Left ventricle myocardium inferior (tissue), 1 donor: ENCODE measurements at places on chromosomes 16 and 17. TPM values are rescaled to one million over a fixed set of nuclear protein-coding genes. Genes with fewer than 3 reads are reported as not detected.
A peak's percentile ranks its signal among the peaks of the same experiment; 100 is the strongest.

DNA sequence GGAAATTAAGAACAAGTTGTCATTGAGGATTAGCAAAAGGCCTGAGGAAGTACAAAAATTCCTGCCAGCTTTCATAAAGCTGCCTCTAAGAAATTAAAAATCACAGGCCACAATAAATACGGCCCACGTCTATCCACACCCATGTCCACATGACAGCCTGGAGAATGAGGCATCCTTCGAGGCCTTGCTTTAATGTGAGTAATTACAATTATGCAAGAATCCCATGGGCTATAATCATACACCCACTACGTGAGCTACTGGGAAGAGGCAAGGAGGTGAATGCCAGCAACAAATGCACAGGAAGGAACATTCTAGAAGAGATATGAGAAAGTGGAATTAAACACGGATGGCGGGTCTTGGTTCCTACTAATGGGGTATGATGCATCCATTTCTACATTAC, 65.4 kb upstream of the ZFHX3 start:
- DNase-seq: no peak

PARD6A gene
- total RNA-seq: 3.4 TPM

DNA sequence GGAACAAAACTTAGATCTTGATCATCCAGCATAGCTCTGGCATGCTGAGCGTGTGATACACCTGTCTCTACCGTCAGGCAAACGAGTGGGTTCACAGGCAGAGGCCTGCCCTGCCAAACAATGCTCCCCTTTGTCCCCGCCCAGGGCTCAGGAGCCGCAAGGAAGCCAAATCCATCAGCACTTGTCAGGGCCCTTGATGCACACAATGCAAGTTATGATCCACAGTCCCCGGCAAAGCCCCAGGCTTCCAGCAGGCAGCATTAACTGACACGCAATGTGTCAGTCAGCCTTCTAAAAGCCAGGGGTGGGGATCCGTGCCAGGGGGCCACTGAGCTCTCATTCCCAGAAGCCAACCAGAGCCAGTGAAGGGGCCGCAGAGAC, 460.9 kb downstream of the SLC39A11 start:
- no peak for DNase-seq

GRCh38 chr17:38674014-38674748, 576 bp downstream of the EPOP start:
- DNase-seq: peak; percentile 17

GRCh38 chr17:71849783-71850768, 270.7 kb upstream of the SOX9 start:
- DNase-seq: no peak

DNA sequence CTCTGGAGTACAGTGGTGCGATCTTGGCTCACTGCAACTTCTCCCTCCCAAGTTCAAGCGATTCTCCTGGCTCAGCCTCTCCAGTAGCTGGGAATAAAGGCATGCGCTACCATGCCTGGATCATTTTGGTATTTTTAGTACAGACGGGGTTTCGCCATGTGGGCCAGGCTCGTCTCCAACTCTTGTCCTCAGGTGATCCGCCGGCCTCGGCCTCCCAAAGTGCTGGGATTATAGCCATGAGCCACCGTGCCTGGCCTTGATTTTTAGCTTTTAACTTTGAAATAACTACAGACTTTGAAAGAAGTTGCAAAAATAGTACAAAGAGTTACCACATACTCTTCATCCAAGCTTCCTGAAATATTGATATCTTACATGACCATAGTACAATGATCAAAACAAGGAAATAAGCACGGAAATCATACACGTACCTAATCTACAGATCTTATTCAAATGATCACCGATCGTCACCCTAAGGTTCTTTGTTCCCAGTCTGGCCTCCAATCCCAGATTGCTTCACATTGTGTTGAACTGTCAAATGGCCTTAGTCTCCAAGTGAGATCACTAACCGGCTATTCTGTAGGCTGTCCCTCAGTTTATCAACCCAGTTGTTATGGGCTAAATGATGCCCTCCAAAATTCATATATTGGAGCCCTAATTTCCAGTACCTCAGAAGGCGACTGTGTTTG, 18.4 kb downstream of the NPIPA1 start:
- peak; percentile 75 for DNase-seq

DNA sequence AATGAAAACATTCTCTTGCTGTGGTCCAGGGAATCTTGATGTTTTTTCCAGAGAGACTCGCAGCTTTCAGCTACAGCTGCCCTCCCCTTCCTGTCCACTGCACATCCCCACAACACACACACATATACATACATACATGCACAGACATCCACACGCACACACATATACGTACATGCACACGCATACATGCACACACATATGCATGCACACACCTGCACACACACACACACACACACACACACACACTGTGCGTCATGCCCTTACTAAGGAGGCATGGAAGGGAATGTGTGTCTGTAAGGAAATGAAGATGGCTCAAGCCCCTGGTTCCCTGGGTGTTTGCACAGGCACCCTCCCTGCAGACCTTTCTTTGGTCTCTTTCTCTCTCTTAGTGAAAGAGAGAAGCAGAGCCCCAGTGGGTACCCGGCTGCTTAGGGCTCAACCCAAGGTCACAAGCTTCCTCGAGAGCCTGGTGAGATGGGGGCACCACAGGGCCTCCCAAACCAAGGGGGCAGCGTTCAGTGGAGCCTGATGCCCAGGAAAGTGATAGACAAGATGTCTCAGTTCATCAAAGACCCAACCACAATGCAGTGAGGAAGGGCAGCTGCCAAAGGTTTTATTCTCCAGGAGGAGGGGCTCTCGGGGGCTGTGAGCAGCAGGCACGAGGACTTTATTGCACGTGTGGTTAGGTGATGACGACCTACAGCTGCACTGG, 33.3 kb downstream of the TNFRSF13B start:
- DNase-seq: no peak

TBKBP1 gene
- total RNA-seq: 14.8 TPM

GRCh38 chr17:63181856-63182255, 215.8 kb downstream of the TANC2 start:
- no peak for DNase-seq

DNA sequence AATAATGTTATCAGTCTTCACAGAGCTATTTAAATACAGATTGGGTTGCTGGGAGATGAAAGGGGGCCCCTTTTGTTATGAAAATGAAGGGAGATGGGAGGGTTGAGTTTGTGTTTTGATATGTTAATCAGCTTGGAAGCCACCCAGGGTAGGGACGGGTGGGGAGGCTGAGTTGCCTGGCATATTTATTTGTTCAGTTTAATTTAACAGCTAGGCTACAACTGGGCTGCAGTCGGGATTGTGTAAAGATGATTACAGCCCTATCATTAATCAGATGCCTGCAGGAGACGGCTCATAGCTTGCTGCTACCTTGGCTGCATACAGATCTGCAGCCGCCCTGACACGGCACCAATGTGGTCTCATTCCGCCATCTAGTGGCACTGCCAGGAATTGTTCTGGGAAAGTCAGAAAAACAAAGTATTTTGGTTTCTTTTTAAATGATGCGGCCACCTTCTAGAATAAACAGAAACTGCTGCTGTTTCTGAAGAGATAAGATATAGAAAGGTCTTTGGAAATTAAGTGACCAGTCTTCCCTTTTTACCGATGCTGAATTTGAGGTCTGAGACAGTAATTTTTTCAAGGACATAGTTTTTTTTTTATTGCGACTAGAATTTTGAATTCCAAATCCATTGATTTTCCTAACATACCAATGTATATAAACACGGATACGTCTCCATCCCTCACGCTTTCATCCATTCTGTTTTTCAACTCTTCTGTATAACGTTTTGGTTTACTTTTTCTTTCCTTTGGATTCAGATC, 458.0 kb upstream of the ASIC2 start:
- peak; percentile 49 for DNase-seq

GNAO1 gene
- total RNA-seq: 15.4 TPM

KRTAP2-2 gene
- not detected for total RNA-seq

SMG1 gene
- 41.2 TPM for total RNA-seq

DNA sequence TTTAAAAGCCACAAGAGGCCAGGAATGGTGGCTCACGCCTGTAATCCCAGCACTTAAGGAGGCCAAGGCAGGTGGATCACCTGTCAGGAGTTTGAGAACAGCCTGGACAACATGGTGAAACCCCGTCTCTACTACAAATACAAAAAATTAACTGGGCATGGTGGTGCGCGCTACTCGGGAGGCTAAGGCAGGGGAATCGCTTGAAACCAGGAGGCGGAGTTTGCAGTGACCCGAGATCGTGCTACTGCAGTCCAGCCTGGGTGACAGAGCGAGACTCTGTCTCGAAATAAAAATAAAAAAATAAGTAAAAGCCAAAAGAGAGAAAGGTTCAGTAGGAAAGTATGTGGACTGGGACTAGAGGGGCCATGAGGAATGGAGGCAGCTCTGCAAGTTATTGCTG, 13.1 kb upstream of the ITGAL start:
- no peak for DNase-seq

TPSB2 gene
- 3.6 TPM for total RNA-seq

WNT9B gene
- total RNA-seq: 0.85 TPM

- DNase-seq: peak; percentile 45
Measured at GRCh38 chr17:27920569-27920968, 27.4 kb upstream of the LYRM9 start.

ALOX15 gene
- total RNA-seq: 0.33 TPM

KRT9 gene
- not detected for total RNA-seq

ZDHHC1 gene
- 2.9 TPM for total RNA-seq

BRIP1 gene
- 0.22 TPM for total RNA-seq

ITGAX gene
- total RNA-seq: 1.4 TPM

- DNase-seq: no peak
Measured at GRCh38 chr16:81810894-81811538, 31.9 kb downstream of the PLCG2 start.

CCDC154 gene
- total RNA-seq: 1.3 TPM

DNA sequence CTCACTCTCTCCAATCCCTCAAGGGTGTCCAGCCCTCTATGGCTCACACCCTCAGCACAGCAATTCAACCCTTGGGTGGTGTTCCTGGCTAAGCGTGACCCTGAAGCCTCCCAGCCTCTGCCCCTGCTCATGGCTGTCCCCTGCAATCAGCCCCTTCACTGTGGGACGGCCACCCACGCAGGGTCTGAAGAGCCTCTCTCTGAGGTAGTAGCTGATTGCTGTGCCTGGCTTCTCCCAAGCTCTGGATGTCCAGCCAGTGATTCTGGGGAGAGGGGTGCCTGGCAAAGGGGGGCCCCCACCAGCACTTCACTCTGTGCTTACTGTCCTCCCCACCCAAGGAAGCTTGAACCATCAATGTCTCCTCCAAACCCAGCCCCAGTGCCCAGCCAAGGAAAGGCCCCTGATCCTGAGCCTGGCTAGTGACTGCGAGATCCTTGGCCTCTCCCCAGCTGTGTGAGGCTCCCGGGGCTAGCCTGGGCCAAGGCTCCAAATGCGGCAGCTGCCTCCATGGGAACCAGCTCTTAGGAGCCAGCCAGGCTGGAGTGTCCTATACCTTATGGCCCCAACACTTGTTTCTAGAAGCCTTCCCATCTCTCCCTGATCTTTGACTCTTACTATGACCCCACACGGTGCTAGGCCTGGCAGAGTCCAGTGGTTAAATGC, 9.9 kb downstream of the MTSS2 start:
- peak; percentile 40 for DNase-seq

GRCh38 chr16:50961952-50962351, 189.1 kb downstream of the SALL1 start:
- DNase-seq: no peak

POLR2C gene
- 47.6 TPM for total RNA-seq

DNA sequence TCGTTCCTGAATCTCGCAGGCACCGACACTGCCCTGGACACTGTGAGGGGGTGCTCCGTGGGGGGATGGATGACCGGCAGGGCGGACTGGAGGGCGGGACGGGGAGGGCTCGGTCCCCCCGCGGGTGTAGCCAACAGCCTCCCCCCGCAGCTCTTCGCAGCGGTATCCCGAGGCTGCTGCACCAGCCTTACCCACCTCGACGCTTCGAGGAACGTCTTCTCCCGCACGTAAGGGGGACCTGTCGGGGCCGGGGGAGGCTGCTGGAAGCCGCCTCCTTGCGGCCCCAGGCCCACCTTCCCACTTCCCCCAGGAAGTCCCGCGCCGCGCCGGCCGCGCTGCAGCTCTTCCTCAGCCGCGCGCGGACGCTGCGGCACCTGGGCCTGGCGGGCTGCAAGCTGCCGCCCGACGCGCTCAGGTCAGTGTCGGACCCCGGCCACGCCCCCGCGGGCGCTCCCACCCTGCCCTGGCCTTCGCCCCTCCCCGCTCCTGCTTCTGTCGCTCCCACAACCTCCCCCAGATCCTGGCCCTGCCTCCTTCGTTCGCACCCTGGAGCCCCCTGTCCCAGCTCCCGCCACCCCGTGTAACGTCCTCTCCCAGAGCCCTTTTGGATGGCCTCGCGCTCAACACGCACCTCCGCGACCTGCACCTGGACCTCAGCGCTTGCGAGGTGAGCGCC, 3.3 kb downstream of the CARMIL2 start:
- DNase-seq: no peak

GRCh38 chr16:68235108-68235886, 630 bp downstream of the ESRP2 start:
- DNase-seq: no peak

DNA sequence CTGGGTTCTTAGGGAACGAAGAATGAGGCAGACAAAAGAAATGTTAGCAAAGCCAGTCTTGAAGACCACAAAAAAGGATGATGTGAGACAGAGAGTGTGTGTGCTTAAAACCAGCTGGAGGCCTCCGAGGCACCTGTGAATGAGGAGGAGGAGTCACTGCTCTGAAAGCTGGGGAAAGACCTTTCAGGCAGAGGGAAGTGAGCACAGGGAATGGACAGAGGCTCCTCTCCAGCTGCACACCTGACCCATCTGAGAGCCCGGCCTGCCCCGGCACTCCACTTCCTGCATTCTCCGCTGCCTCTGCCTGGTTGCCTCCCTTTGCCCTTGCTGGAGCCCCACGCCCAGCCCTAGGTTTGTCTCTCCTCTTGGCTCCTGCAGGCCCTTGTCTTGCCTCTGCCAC, 55.2 kb upstream of the SREBF1 start:
- DNase-seq: no peak

AHSP gene
- total RNA-seq: not detected
